Suppressor macrophage (primary cell): ENCODE measurements at places on chromosomes 12 and 14.
A peak's percentile ranks its signal among the peaks of the same experiment; 100 is the strongest.

GRCh38 chr12:79691511-79692248 is 916 bp upstream of the PAWR start:
- DNase-seq, result no peak

GRCh38 chr12:124992874-124993625 is 395 bp upstream of the BRI3BP start:
- peak; percentile 93 for DNase-seq

DNA sequence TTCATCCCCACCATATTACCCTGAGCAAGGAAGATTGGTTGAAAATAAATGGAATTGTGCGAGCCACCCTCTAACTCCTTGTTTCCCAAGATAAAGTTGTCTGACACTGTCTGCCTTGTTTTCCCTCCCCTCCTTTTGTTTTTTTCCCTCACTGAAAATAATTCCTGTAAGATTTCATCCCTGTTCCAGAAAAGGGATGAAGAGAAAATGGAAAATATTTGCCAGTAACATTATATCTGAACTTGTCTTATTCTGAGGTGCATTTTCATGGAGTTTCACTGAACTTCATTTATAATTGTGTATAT is 17.3 kb downstream of the OR9K2 start:
- no peak for DNase-seq

DNA sequence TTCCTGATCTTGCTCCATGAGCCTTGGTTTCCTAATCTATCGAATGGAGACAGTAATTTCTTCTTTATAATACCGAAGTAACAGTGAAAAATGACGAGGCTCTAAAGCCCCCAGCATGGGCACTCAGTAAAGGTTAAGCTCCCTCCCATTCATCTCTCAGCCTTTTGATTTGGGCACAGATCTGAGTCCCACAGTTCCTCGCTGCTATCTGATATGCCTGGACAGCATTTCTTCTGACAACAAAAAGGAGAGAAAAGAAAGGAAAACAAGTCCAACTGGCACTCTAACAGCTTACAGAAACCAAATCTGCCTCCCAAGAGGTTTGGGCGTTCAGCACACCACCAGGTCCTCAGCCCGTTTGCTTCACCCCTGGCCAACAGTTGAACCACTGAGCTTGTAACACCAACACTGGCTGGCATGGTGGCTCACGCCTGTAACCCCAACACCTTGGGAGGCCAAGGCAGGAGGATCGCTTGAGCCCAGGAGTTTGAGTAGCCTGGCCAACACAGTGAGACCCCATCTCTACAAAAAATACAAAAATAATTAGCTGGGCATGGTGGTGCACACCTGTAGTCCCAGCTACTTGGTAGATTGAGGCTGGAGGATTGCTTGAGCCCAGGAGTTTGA is 19.5 kb downstream of the CCDC88C start:
- no peak for DNase-seq

GRCh38 chr12:9625019-9625418 is 17.3 kb upstream of the KLRB1 start:
- no peak for DNase-seq

DNA sequence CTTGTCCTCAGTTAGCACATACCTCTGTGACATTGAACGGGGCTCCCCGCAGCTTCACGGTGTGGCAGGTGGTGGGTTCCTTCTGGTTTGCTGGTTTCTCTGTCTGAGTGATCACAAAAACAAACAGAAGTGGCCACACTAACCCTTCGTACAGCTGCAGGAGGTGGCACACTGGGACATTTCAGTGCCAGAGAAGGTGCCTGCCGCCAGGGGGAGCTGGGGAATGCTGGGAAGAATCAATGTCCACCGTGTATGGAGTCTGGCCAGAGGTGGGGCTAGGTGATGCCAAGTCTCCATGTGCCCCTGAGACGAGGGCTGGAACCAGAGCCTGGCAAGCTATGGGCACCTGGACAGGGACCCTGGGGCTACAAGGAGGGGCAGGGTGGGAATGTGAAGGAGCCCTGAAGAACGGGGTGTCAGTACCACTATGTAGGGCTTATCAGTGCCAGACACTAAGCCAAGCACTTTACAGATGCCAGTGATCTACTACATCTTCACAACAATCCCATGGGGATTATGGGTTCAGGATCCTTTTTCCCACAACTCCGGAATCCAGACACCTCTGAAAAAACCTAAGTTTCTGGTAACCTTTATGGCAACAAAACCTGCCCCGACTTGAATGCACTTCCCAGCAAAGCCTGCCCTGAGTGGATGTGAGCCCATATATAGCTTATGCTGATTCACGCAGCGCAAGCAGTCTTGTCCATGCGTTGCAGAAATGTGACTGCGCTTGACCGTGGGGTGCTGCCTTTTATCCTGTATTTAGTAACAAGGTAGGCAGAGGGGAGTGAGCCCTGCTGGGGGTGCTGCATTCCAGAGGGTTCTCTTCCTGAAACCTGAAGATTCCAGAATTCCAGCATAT is 10.8 kb downstream of the RBM19 start:
- no peak for DNase-seq

DNA sequence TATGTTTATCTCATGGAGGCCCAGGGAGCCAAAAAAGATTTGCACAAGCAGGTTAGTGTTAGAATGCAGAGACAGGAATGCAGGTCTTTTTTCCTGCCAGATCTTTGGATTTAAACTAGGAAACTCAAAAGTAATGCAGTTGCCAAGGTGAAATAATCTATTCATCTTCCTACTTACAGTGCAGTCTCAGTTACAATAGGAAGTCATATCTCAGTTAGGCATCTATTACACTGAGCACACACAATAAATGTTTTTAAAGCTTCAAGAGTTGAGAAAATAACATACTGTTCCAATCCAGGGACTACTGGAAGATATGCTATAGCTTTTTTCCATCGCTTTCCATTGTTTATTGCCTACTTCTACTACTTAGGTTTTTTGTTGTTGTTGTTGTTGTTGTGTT is 279.3 kb upstream of the E2F7 start:
- DNase-seq, result no peak

DNA sequence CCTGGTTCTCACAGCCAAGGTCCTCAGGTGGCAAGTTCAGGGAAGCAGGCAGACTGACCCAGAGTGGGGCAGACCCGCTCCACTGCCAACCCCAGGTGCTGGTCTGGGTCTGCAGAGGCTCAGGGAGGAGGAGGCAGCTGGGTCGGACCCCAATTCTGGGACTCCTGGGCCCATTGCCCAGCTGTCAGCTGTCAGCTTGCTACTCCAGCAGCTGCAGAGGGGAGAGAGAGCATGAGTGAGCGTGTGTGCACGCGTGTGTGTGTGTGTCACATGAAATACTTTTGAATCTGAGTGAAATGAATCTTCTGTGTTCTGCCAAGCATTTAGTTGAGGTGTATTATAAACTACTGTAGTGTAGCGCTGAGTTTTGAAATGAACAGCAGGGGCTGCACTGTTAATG is 30.8 kb downstream of the XRCC3 start:
- DNase-seq, result no peak

DNA sequence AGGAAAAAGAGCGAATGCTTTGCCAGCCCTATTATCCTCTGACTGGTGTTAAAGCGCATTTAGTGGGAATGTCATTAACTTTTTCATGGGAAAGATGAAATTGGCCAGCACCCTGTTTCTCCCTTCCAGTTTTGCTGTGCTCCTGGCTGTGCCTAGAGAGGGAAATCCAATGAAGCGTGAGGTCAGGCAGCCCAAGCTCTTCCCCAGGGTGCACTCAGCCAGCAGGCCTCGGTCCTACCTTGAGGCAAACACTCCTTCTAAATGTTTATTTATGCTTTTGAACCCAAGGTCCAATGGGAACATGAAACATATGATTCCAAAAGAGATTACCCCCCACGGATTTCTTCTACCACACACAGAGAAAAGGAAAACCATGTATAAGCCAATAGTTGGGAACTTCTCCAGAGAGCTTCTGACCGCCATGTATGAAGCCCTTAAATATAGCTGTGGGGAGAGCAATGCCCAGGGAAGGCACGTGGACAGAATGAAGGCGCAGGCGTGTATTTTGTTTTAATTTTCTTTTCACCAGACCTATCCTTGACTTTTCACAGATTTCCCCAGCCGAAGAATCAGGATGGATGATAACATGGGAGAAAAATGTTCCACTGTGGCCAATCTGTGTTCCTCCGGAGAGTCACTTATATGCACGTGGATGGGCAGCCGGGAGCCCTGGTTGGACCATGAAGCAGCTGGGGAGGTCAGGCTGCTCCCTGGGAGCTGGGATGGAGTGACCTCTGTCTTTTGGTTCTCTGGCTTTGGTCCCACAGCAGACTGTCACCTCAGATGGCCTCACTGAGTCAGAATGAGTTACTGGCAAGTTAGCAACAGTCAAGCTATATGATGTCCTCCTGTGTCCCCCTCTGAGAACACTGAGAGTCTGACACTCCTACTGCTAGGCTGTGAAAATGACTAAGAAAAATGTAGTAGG is 37.3 kb downstream of the GPR135 start:
- peak; percentile 51 for DNase-seq

- no peak for DNase-seq
Measured at GRCh38 chr12:104165801-104166200, 27.8 kb upstream of the NFYB start.

GRCh38 chr12:113424915-113425823 is 3.0 kb downstream of the SDSL start:
- DNase-seq, result peak; percentile 79

- DNase-seq, result no peak
Measured at GRCh38 chr14:65751510-65751909, 339.0 kb downstream of the FUT8 start.

DNA sequence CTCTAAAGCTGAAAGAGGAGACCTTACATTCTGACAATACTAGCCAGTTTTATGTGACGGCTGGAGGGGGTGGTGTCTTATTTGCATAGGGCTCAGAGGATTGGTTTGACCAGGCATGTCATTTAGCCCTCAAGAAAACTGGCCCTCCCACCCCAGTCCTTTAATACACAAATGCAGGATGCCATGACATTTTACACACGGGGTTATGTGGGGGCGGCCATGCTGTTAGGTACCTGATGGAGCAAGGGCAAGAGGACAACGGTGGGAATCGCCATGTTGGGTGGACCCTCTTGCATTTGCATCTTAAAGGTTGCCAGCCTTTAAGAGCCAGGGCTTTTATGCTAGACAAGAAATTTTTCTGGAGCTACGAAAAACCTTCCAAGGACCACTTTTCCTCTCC is 23.3 kb downstream of the MDM2 start:
- DNase-seq, result no peak

GRCh38 chr14:92005019-92005418 is 34.8 kb downstream of the TRIP11 start:
- no peak for DNase-seq

DNA sequence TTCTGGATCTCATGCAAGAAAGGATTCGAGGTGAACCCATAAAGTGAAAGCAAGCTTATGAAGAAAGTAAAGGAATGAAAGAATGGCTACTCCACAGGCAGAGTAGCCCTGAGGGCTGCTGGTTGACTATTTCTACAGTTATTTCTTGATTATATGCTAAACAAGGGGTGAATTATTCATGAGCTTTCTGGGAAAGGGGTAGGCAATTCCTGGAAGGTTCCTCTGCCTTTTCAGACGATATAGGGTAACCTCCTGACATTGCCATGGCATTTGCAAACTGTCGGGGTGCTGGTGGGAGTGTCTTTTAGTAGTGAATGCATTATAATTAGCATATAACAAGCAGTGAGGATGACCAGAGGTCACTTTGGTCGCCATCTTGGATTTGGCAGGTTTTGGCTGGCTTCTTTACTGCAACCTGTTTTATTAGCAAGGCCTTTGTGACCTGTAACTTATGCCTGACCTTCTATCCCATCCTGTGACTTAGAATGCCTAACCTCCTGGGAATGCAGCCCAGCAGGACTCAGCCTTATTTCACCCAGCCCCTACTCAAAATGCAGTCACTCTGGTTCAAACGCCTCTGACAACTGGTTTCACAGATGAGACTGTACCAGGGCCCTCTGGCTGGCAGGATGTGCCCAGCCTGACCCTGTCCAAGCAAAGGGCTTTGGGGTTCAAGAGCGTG is 157.7 kb upstream of the SFSWAP start:
- no peak for DNase-seq

DNA sequence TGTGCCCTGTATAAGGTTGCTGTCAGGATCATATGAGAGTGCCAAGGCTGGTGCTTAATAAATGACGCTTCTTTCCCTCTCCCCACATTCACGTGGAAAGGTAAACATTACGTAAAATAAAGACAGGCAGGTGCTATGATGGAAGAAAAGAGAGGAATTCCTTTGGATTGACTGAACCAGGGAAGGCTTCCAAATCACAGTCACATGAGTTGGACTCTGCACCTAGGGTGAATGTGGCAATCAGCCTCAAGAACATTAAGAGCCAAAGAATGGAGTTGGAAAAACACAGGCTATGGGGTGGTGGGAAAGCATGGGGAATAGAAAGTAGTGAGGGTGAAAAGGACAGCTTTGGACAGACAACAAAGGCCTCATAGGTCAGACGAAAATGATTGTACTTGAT is 473.1 kb downstream of the VRK1 start:
- DNase-seq, result no peak

GRCh38 chr14:52086711-52087110 is 17.9 kb upstream of the NID2 start:
- no peak for DNase-seq

DNA sequence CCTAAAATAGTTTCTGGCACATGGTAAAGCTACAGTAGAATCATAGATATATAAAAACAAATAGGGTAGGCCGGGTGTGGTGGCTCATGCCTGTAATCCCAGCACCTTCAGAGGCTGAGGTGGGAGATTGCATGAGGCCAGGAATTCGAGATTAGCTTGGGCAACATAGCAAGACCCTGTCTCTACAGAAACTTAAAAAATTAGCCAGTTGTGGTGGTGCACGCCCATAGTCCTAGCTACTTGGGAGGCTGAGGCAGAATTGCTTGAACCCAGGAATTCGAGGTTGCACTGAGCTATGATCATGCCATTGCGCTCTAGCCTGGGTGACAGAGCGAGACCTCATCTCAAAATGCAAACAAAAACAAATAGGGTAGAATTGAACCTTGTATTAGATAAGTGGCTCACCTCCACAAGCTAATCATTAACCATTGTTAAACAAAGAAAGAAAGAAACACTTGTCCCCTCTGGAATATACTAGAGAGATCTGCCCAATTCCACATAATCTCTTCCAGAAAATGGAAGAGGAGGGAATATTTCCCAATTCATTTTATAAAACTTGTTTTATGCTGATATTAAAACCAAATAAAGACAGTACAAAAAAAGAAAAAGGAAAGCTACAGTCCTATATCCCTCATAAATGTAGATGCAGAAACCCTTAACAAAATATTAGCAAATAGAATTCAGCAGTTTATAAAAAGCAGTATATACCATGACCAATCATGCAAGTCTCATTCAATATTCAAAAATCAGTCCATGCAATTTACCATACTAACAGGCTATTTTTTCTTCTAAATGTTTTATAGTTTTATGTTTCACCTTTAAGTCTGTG is 22.7 kb upstream of the DHRS2 start:
- DNase-seq, result no peak

DNA sequence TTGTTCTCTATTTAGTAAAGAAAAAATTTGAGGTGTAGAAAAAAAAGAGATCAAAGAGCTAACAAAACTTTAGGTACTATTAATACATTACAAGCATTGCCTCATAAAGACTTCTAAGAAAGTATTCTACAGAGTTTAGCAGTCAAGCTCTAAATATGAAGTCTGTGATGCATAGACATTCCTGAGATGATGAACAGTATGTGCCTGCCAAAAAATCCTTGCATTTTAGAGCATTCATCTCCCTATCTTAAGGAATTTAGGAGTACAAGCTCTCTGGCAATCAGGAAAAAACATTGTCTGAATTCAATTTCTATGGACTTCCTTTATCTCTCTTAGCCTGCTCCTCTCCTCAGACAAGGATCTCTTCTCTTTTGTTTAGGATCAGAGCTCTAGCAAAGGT is 202.6 kb upstream of the LRFN5 start:
- DNase-seq, result no peak

GRCh38 chr12:66392266-66392915 is 90.1 kb downstream of the HELB start:
- peak; percentile 29 for DNase-seq
